IMR-90 (cell line): ENCODE measurements at places on chromosomes 7 and 10. TPM values are rescaled to one million over a fixed set of nuclear protein-coding genes. Genes with fewer than 3 reads are reported as not detected.

The EN2 gene
- not detected in 2 replicates for polyA plus RNA-seq

The ASIC3 gene
- polyA plus RNA-seq: 0.70 and 0.74 TPM in 2 replicates

The SLC26A5 gene
- not detected in 2 replicates for polyA plus RNA-seq

The UCN3 gene
- polyA plus RNA-seq: not detected in 2 replicates

The PLXDC2 gene
- polyA plus RNA-seq: 3.2 and 3.6 TPM in 2 replicates

The PRLHR gene
- polyA plus RNA-seq: not detected in 2 replicates

- no peaks in the 10 kb centered on the region for H3K4me1 ChIP-seq
- H3K27ac ChIP-seq: no peak overlapping the region
- no peaks in the 10 kb centered on the region for H3K27me3 ChIP-seq
- DNase-seq: no peak
Measured at GRCh38 chr7:141568227-141568626, 17.0 kb downstream of the AGK start.

DNA sequence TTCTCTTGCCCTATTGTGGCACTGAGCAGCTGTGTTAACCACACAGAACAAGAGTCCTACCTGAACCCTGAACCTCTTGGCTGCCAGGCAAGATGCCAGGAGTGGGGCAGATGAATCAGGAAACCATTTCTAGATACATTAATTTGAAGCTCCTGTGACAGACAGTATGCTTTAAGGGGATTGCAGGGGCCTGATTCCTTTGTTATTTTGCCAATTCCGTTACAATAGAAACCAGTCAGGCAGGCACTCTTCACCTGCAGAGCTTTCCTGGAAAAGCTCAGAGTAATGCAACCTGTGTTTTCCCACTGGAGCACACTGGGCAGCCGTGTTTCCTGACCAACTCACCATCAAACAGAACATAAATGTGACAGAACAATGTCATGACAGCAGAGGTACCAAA, 233.1 kb downstream of the BMPER start:
- no peaks in the 10 kb centered on the region for H3K36me3 ChIP-seq
- no peak overlapping the region for H3K27ac ChIP-seq
- no peak for DNase-seq
- H3K4me1 ChIP-seq: peaks cover 5% of the 10 kb centered on the region

DNA sequence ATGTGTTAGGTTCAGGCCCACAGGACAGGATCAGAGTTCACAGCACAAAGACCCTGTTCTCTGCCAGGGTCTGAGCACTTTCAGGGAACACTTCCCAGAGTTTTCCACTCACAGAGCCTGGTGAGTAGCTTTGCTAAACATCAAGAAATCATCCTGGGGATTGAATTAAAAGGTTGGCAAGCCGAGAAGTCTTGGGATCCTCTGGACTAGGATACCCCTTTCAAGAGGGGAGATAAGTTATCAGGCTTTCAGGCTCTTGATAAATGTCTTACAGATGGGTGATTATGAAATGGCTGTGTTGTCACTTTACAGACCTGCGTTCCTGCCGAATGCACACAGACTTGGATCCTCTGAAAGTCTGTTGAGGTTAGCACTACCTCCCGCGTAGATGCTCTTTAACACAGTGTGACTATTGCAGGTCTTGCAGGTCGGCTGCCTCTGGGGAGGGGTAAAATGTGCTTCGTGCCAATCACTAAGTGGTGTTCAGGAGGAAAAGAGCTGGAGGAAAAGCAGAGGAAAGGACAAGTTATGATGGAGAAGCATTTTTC, 473.5 kb upstream of the AKR1E2 start:
- DNase-seq: no peak
- no peaks in the 10 kb centered on the region for H3K27me3 ChIP-seq
- no peak overlapping the region for H3K27ac ChIP-seq
- no peak overlapping the region for H3K4me3 ChIP-seq
- H3K4me1 ChIP-seq: peaks cover 6% of the 10 kb centered on the region
- no peaks in the 10 kb centered on the region for H3K36me3 ChIP-seq

DNA sequence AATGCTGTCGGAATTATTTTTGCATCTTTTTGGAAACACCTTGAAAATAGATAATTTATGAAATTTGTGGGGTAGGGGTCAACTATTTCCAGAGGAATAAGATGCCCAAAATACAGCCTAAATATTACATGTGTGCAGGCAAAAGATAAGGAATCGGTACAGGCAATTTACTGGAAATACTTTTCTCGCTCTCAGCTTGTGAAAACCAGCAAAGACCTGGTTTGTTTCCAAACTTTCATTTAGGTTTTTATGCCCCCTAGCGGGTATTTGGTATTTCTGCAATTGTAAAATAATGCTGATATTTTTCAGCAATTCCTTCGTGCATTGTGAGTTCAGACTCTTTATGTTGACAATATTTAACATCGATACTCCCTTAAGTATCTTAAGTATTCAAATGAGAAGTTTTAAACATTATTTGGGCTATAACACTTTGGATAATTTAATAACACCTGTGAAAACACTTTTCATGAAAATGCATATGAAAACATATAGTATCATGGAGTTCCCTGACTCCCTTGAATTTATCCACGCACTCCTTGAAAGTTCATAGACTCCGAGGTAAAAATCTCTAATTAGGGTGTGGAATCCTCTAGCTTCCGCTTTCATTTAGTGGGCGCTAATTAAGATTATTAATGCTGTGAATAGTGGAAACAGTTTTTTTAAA, 132.4 kb downstream of the TSPAN12 start:
- H3K4me1 ChIP-seq: peaks cover 2% of the 10 kb centered on the region
- H3K27ac ChIP-seq: no peak overlapping the region
- peaks cover 4% of the 10 kb centered on the region for H3K27me3 ChIP-seq
- DNase-seq: peak; percentile 45
- no peak overlapping the region for H3K4me3 ChIP-seq

- H3K27ac ChIP-seq: no peak overlapping the region
- DNase-seq: no peak
- no peaks in the 10 kb centered on the region; the same call in 1 of the 2 replicates for H3K27me3 ChIP-seq
- H3K36me3 ChIP-seq: no peaks in the 10 kb centered on the region
- no peaks in the 10 kb centered on the region for H3K4me1 ChIP-seq
Measured at GRCh38 chr10:124084708-124085107, 8.7 kb downstream of the CHST15 start.

- no peak overlapping the region for H3K4me3 ChIP-seq
- H3K27me3 ChIP-seq: no peaks in the 10 kb centered on the region
- H3K36me3 ChIP-seq: no peaks in the 10 kb centered on the region
- no peak overlapping the region for H3K27ac ChIP-seq
Measured at GRCh38 chr10:96118604-96119450, 11.3 kb upstream of the ZNF518A start.

DNA sequence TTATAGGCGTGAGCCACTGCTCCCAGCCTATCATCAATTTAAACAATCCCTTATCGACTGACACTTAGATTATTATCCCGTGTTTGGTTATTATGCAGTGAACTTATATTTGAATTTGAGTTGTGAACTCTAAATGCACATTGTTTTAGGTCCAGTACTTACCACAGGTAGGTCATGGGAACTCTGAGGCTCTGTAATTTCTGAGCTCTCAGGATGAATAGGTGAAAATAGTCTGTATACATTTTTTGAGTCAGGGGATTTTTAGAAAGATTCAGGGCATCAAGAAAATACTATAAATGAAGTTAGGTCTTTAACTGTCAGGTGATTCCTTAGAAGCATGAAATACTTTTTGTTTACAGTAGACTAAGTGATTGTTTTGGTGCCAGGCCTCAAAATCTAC, 8.8 kb downstream of the CCDC136 start:
- H3K27me3 ChIP-seq: no peaks in the 10 kb centered on the region
- peaks cover 3% of the 10 kb centered on the region for H3K4me1 ChIP-seq
- no peak for DNase-seq
- no peak overlapping the region for H3K27ac ChIP-seq
- peaks cover 20% of the 10 kb centered on the region for H3K36me3 ChIP-seq

GRCh38 chr7:131600085-131600881, 43.9 kb upstream of the PODXL start:
- no peak overlapping the region for H3K27ac ChIP-seq
- H3K36me3 ChIP-seq: no peaks in the 10 kb centered on the region
- DNase-seq: peak; percentile 72

DNA sequence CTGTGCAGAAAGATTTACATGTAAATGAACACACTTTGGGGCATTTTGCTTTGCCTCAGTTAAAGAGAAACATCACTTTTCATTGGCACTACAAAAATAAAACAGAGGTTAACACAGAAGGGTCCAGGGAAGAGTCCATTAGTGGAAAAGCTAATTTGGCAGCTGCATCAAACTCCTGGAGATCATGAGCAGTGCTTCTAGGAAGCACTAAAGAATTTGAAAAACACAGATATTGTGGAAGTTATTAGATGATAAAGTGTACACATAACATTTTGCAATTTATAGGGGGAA, 161.2 kb downstream of the LRRTM3 start:
- no peaks in the 10 kb centered on the region for H3K36me3 ChIP-seq
- no peak overlapping the region for H3K4me3 ChIP-seq
- H3K27ac ChIP-seq: no peak overlapping the region
- DNase-seq: no peak
- H3K27me3 ChIP-seq: no peaks in the 10 kb centered on the region

- H3K4me1 ChIP-seq: no peaks in the 10 kb centered on the region
- H3K4me3 ChIP-seq: no peak overlapping the region
- H3K36me3 ChIP-seq: no peaks in the 10 kb centered on the region
- DNase-seq: no peak
- peaks cover 47% of the 10 kb centered on the region for H3K27me3 ChIP-seq
- no peak overlapping the region for H3K27ac ChIP-seq
Measured at GRCh38 chr10:43219848-43220247, 47.0 kb downstream of the RASGEF1A start.

DNA sequence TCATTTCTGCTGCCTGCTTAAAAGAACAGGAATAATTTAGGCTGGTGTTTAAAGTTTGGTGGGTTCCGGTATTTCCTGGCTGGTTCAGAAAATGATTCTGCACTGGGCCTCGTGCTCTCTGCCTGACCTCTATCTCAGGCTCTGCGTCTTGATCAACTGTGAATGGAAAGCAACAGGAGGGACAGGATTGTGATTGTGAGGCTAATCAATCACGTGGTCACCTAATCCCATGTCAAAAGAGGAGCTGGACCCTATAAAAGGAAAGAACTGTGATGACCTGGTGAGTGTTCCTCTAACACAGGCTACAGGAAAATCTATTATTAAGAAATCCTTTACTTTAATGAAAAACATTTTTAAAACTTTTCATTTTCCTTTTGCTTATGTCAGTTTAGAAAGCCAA, at the start of gene DHX32:
TSS of gene DHX32 (minus strand) at position 101 of the 400 bp plus-strand sequence. CDS start 468 bp downstream, outside the sequence.
- H3K4me1 ChIP-seq: peaks cover 10% of the 10 kb centered on the region
- H3K27ac ChIP-seq: peak within 1 kb of the TSS; percentile 41; the same call in 1 of the 2 replicates
- no peaks in the 10 kb centered on the region for H3K27me3 ChIP-seq
- no peak for DNase-seq
- no peak within 1 kb of the TSS for H3K4me3 ChIP-seq

- DNase-seq: no peak
- H3K36me3 ChIP-seq: peaks cover 56% of the 10 kb centered on the region
- H3K27me3 ChIP-seq: no peaks in the 10 kb centered on the region
- H3K4me3 ChIP-seq: no peak overlapping the region
Measured at GRCh38 chr7:5231116-5231515, 41.1 kb downstream of the WIPI2 start.

GRCh38 chr10:132861116-132861691, 75.3 kb upstream of the NKX6-2 start:
- H3K36me3 ChIP-seq: no peaks in the 10 kb centered on the region
- H3K4me3 ChIP-seq: no peak overlapping the region
- no peak overlapping the region for H3K27ac ChIP-seq
- peaks cover 10% of the 10 kb centered on the region for H3K27me3 ChIP-seq

DNA sequence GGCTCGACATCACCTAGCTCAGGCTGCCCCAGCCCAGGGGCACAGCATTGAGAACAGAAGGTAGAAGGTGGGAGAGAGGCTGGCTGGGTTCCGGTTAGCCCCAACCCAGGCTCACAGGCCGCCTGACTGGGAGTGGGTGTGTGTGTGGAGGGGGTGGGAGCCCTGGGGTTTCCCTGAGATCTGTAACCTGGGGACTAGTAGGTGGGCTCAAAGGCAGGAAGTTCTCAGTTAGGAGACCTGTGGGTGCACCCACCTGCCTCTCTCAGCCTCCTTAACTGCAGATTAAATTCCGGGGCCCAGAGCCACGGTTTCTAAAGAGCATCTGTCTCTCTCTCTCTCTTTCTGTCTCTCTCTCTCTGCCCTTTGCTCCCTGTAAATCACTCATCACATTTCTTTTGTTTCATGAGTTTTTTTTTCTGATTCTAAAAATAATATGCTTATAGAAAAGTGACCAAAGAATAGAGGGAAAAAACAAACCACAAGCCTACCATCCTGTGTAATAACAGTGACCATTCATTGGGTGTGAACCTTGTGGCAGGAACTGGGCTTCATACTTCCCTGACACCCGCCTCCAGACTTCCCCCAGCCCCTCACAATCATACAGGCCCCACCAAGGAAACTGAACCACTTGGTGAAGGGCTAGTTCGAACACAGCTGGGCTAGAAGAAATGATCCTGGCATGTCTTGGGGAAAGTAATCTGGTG, 83.4 kb upstream of the SMNDC1 start:
- no peaks in the 10 kb centered on the region for H3K27me3 ChIP-seq
- H3K36me3 ChIP-seq: no peaks in the 10 kb centered on the region
- DNase-seq: no peak
- H3K27ac ChIP-seq: no peak overlapping the region

DNA sequence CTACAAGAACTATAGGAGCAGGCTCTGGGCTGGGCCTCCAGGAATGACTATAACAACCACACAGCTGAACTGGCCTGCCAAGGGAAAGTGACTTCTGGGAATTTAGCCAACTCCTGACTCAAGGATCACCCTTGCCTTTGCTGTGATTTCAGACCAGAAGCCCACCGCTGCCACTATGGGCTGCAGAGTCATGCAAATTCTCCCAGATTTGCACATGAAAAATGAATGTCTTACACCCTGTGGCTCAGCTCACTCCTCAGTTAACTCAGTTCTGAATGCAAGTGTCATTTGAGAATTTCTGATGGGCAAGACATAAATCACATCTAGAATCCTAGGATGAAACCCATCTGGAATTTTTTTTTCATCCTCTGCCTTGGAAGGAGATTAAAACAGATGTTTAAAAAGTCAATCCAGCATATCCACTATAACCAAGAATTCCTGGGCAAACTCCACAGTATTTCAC, 186.5 kb upstream of the BET1 start:
- H3K27me3 ChIP-seq: no peaks in the 10 kb centered on the region
- DNase-seq: peak; percentile 98
- no peaks in the 10 kb centered on the region for H3K36me3 ChIP-seq

GRCh38 chr7:29421010-29421956, 142.4 kb upstream of the PRR15 start:
- H3K27me3 ChIP-seq: no peaks in the 10 kb centered on the region
- H3K27ac ChIP-seq: no peak overlapping the region
- H3K4me3 ChIP-seq: no peak overlapping the region
- no peaks in the 10 kb centered on the region for H3K4me1 ChIP-seq
